ENCODE measurements at places on chromosomes 1 and 21.
A peak's percentile ranks its signal among the peaks of the same experiment; 100 is the strongest.

- no peak for DNase-seq
Measured at GRCh38 chr1:79695138-79695537, 688.6 kb upstream of the ADGRL4 start.

GRCh38 chr1:46612937-46613660 lies 3.5 kb downstream of the MOB3C start:
- DNase-seq: no peak

DNA sequence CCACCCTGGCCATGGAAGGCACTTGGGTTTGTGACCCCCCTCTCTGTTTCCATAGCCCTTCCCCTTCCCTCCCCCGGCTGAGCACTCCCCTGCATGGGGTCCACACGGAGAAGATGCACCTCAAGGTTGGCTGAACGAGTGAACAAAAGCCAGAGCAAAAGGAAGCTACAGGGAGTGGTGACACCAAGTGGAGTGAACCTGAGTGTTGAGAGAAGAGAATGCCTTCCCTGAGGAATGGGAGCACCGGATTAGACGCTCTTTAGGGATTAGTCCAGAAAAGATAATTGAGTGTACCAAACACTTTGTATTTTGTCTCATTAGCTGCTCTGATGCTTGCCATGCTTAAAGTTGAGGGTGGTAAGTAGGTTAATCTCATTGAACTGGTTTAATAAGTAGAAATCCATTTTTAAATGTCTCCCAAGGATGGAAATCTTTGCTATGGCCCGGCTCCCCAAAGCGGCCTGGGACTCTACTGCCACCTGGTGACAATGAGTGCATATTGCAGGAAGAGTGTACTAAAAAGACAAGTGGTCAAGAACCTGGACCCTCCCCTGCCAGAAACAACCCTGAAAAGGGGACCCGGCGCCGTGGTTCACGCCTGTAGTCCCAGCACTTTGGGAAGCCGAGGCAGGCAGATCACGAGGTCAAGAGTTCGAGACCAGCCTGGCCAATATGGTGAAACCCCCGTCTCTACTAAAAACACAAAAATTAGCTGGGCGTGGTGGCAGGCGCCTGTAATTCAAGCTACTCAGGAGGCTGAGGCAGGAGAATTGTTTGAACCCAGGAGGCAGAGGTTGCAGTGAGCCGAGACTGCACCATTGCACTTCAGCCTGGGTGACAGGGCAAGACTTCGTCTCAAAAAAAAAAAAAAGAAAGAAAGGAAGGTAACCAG lies 150.6 kb upstream of the ZC3H12A start:
- peak; percentile 11 for DNase-seq

- no peak for DNase-seq
Measured at GRCh38 chr1:191022856-191023255, 545.2 kb upstream of the BRINP3 start.

DNA sequence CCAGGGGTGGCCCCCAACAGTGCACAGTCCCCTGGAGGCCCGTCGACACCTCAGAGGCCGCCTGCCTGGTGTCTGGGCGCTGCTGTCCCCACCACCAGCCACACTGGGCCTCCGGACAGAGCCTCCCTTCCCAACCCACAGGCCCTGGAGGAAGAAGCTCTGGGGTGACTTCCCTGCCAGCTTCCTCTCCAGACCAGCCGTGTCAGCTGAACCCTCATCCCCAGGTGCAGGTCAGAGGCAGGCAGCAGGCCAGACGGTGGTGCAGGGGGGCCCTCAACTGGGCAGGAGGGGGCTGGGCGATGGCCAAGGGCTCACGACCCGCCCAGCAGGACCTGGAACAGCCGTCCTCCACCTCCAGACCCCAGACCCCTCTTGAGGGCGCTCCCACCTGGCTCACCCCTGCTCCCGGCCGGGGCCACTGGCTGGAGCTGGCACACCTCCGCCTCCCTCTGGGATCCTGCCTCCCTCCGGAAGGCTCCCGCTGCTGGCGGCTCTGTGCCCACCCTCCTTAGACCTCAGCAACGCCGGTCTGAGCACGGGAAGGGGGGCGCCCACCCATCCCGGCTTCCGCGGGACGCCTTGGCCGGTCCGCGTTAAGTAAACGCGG lies 520 bp downstream of the TNFRSF18 start:
- no peak for DNase-seq

DNA sequence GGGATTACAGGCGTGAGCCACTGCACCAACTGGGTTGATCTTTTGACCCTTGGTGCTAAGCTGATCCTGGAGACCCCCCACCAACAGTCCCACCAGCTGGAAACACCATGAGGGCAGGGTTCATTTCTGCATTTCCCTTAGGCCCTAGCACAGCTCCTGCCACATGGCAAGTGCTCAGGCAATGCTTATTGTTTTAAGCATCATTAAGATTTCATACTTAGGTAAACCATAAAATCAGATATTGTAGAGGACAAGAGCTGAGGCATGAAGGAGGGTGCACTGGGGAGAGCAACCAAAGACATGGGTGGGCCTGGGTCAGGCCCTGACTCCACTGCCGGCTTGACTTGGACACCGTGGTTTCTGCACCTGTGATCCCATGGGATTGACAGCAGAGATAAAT lies 17.7 kb downstream of the CHIT1 start:
- DNase-seq: no peak

DNA sequence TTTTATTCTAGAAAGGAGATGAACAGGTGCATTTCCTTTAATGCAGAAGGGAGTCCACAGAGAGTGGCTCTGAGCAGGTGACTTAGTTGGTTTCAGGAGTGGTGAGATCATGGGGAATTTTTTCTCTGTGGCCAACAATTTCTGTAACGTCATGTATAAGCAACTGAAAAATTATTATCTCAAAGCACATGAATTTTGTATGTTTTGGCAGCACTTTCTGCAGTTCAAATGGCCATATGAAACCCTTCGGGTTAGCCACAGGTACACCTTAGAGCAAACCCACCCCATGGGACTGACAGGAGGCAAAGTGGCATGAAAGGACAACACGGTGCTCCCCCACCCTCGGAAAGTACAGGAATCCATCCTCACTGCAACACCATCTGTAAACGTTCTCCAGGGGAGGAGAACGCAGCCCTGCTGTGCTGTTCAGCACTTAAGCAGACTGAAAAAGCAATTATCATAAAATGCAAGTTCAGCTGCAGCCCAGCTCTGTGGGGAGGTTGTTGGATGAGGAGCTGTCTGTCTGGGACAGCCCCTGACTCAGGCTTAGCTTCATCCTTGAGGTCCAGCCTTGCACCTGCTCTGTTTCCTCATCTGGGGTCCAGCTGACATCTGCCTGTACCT lies 55.8 kb upstream of the CLDN14 start:
- DNase-seq: no peak

Data from NCI-H1092 treated with DMSO at 0.1 percent for 48 hours (cell line).